NCI-H460 (cell line): ENCODE measurements at places on chromosomes 7 and 10. TPM values are rescaled to one million over a fixed set of nuclear protein-coding genes. Genes with fewer than 3 reads are reported as not detected.
A peak's percentile ranks its signal among the peaks of the same experiment; 100 is the strongest.

STRIP2 gene
- 1.0 and 1.7 TPM in 2 replicates for total RNA-seq

SPDYE8 gene
- 0.46 and 0.52 TPM in 2 replicates for total RNA-seq

PAX4 gene
- total RNA-seq: not detected in 2 replicates

GRCh38 chr7:27152816-27153442 is 546 bp upstream of the HOXA3 start:
- no peak for DNase-seq

GRCh38 chr10:106189292-106189691 is 975.2 kb downstream of the SORCS1 start:
- peak; percentile 43 for DNase-seq

DNA sequence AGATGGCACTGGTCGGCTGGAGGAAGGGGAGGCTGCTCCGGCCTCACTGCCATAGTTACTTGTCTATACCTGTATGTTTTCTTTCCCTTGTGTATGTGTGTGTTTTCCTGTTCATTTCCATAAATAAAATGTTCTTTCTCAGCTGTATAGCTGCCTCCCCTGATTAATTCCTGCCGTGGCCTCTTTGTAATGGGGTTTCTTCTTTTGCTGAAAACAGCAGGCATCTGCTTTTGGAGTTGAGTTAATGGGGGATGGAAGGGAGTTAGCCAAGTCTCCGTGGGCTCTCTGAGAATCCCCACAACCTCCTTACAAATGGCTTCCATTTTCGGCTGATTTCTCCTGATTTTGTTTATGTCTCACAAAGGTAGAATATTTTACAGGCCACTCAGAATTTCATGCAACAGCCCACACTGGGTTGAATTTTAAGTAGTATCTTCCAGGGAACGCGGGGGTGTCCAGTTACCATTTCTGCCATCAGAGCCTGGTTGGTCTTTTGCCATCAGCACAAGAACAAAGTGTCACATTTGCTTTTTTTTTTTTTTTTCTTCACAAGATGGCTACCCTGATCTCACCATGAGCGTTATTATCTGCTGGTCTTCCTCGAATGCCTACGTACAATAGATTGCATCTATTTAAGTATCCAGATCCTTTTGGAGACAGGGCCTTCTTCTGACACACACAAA is 88.1 kb upstream of the NRP1 start:
- no peak for DNase-seq

- DNase-seq: no peak
Observed at GRCh38 chr7:88115258-88115796, 104.5 kb downstream of the SRI start.

DNA sequence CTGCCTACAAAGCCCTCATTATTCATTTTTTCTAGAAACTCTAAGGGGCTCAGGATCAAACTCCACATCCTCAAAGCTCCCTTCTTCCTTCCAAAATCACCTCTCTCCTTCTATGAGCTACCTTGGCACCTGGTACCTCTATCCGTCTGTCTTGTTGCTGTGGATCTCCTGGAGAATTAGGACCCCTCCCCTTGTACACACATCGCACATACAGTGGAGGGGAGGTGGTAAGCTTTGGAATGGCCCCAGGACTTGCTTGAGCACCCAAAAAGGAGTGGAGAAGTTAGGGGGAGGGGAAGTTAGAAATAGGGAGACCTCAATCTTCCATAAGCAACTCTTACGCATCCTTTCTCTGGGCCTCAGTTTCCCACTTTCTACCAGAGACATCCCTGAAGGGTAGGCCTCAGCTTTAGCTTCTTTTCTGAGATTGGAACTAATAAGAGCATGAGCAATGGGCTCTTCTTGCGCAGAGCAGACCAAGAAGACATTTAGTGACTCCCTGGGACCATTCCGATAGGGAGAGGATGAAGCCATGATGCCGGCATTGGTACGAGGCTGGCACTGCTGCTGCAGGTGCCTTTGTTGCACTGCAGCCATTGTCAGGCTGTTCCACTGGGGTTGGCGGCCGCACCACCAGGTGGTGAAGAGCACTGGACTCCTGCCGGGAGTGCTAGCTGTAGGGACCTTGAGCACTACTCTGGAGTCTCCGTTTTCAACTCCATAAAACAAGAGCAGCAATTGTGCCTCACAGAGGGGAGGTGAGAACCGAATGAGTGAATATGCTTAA is 4.5 kb downstream of the CYP26C1 start:
- DNase-seq: no peak

DNA sequence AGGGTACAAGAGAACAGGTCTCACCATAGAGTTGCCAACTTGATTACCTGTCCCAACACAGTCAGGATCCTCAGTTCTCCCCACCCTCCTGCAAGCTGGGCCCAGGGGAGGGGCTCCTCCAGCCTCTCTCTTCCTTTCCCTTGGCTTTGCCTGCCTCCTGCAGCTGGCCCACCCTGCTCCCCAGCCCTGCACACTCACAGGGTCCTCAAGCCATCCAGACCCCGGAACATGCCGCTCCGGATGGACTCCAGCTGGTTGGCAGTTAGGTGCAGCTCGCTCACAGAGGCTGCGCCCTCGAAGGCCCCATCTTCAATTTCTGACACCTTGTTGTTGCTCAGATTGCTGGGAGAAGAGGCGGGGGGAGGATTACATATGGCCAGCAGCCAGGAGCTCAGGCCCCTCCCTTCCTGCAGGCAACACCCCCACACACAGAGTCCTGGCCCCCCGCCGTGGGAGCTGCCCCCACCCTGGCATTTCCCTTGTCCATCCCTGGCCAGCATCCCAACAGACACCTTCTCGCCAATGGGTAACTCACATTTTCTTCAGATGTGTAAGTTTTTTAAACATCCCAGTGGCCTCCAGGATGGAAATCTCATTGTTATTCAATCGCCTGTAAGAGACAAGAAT is 139.2 kb downstream of the SLIT1 start:
- no peak for DNase-seq

GRCh38 chr7:34165466-34165865 is 260.1 kb downstream of the BMPER start:
- DNase-seq: no peak
